T-helper 17 cell (primary cell): ENCODE measurements at places on chromosomes 11 and 22.

- DNase-seq, result no peak
Observed at GRCh38 chr11:32385998-32386397, 49.3 kb downstream of the WT1 start.

GRCh38 chr22:39233710-39234471 lies 10.9 kb downstream of the PDGFB start:
- DNase-seq, result no peak

DNA sequence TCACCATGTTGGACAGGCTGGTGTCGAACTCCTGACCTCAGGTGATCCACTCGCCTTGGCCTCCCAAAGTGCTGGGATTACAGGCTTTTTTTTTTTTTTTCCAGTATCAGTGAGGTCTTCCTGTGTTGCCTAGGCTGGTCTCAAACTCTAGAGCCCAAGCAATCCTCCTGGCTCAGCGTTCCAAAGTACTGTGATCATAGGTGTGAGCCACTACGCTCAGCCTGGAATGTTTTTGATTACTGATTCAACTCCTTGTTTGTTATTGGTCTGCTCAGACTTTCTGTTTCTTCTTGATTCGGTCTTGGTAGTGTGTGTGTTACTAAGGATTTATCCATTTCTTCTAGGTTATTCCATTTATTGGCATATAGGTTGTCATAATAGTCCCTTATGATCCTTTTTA lies 31.3 kb downstream of the NAGA start:
- no peak for DNase-seq

- DNase-seq, result no peak
Observed at GRCh38 chr11:117547195-117547850, 219.7 kb downstream of the CEP164 start.

GRCh38 chr11:112345706-112346105 lies 85.0 kb upstream of the PLET1 start:
- no peak for DNase-seq

- DNase-seq, result no peak
Observed at GRCh38 chr11:125262830-125263218, 98.3 kb downstream of the PKNOX2 start.

- DNase-seq, result no peak
Observed at GRCh38 chr11:122808478-122808869, 29.8 kb upstream of the CRTAM start.

DNA sequence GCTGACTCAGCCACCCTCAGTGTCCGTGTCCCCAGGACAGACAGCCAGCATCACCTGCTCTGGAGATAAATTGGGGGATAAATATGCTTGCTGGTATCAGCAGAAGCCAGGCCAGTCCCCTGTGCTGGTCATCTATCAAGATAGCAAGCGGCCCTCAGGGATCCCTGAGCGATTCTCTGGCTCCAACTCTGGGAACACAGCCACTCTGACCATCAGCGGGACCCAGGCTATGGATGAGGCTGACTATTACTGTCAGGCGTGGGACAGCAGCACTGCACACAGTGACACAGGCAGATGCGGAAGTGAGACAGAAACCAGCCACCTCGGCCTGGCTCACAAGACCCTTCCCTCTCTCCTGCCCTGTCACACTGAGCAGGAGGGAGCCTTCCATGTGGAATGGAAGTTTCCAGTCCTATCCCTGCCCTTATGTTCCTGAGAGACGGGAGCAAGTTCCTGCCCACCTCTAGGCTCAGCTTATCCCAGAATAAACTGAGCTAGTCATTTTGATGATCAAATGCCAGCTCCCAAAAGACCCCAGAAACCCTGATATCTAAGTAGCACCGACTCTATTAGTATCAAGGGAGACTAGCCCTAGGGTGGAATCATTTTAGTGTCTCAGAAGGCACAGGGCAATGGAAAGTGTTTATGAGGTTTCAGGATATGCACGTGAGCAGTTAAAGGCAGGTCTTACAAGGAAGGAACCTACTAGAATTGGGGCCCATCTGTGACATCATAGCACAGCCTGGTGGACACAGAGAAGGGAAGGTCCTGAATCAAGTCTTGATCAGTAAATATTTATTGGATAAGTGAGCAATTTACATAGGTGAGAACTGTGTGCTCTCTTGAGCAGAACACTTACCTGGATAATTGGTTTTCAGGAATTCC lies 6.3 kb upstream of the IGLL5 start:
- no peak for DNase-seq

DNA sequence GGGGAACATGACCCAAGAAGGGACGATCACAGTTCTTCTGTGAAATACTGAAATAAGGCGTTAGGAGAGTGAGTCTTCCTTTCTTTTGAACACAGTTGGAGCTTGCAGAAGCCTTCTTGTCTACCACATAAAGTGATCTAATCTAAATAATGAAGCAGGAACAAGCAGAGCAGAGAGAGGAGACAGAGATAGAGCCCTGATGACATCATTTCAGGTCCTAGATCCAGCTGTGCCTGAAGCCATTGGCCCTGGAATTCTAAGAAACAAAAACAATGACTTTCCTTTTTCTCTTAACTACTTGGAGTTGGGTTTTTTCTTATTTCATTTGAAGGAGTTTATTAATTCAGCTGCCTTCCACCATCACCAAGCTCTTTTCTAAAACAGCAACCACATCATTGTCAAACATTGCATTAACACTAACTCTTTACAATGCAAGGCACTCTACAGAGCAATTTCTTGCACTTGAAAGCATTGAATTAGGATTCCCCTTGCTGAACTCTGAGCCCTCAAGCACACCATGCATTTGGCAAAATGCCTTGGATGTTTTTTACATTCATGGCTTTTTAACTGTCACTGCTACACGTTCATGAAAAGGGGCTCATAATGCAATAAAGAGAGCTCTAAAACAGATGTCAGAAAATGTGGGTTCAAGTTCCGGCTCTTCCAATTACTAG lies 117.2 kb upstream of the TIMP3 start:
- no peak for DNase-seq

DNA sequence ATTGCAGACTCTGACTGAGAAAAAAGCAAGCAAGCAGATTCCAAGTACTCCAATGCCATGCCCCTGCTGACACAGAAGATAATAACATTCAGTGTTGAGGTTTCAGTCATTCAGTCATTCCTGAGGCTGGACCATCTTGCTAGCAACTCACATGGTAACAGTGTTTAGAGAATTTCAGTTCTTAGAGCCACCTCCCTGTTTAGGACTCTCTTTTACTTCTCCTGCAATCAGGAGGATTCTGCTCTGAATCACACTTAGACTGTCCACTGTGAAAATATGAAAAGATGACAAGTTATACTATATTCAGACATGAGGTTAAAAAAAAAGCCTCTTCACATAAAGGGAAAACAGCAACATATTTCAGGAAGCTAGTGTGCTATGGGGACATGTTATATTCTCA lies 183.9 kb upstream of the CTSC start:
- DNase-seq, result no peak
